ENCODE measurements at places on chromosomes 11 and 22.

DNA sequence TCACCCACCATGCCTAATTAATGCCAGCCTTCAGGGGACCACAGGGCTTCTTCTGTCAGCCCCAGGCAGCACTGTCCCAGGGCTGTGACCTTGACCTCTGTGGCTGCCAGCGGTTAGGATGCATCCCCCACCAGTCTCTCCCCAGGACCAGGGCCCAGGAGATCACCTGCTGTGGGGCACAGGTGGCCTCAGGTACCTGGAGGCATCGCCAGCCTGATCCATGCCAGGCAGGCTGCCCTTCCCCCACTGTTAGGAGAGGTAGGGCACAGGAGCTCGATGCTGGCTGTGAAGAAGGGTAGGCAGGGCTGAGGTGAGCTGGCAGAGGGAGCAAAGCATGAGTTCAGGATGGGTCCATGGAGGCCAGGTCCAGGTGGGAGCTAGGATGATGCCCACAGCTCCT lies 16.7 kb upstream of the MDK start:
- no peak for DNase-seq

DNA sequence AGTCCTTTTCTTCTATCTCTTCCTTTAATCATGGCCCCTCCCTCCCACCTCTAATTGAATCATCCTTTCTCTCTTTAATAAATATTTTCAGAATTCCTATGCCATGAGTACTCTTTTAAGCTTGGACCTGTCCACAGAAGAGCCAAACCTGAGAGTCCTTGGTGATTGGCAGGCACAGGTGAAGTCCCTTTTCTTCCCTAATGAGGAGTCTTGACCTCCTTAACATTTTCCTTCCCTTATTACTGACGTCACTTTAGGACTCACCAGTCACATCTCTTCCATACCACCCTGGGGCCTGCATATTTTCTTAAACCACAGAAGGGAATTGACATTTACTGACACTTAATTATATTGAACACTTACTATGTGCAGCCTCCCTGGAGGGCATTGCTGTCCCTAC lies 41.0 kb upstream of the RASSF10 start:
- DNase-seq: no peak

DNA sequence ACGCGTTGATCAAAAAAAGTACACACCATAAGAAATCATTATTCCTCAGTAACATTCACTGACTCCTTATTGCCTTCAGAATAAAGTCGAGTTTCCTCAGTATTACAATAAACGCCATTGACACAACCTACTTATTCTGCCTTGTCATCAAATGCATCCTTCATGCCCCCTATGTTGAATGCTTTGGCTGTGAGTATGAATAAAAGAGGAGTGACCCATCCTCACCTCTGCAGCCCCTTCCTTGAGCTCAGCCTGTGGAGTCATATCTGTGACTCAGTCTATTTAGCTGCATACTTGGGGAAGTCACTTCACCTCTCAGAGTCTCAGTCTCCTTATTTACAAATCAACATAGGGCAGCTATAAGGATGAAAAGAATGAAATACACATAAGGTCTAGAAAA lies 65.1 kb downstream of the USP35 start:
- no peak for DNase-seq

- DNase-seq: peak; percentile 61
These were observed 415.1 kb downstream of the ETS1 start for GRCh38 chr11:128172046-128172878.

DNA sequence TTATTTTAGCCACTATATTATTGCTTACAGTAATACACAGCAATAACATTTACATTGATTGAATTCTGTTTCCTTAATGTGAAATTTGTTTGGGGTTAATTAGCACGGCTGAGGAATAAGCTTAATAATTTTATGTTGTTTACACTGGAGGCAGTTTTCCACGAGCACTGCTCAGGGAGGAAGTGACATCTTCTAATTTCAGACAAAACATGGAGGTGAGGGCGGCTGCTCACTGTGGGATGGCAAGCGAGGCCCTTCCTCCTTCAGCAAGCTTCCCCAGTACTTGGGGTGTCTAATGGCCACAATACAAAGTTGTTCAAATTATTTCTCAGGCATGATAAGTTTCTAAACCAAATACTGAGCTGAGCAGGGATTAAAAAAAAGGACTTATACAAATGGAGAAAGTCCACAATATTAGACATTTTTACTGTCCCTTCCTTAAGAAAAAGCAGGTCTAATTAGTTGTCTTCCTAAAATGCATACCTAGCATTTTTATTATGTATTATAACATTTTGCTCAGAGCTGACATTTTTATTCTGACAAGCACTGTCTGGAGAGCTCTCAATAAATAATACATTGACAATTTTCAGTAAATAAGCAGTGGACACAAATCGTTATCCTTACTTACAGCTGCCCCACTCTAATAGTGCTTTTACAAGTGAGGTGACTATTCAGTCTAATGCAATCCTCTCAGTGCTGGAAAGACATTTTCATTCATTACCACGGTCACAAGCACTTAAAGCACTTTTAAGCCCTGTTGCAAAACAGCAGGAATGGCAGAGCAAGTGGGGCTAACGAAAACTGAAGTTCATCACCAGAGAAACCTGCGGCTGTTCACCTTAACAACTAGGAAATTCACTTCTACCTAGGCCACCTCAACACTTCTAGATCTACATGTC lies 56.2 kb downstream of the SOX6 start:
- DNase-seq: no peak

GRCh38 chr11:72625691-72626413 lies 48.4 kb downstream of the PDE2A start:
- no peak for DNase-seq

DNA sequence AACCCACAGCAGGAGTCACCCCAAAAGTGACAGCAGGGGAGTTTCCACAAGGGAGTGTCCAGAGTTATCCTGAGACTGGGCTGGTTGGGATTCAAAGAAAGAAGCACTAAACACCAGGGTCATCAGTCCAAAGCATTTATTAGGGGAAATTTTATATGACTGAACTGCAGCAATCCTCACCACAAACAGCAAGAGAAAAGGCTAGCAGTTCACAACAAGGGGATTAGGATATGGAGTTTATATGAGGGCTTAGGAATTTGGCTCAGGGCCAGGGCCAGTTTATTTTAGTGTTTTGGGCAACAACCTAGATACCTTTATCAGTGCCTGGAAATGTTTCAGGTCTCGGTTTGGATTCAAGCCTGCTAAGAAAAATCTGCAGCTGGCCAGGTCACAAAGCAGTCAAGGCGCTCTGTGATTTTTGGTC lies 4.6 kb upstream of the TMEM126A start:
- peak; percentile 29 for DNase-seq

DNA sequence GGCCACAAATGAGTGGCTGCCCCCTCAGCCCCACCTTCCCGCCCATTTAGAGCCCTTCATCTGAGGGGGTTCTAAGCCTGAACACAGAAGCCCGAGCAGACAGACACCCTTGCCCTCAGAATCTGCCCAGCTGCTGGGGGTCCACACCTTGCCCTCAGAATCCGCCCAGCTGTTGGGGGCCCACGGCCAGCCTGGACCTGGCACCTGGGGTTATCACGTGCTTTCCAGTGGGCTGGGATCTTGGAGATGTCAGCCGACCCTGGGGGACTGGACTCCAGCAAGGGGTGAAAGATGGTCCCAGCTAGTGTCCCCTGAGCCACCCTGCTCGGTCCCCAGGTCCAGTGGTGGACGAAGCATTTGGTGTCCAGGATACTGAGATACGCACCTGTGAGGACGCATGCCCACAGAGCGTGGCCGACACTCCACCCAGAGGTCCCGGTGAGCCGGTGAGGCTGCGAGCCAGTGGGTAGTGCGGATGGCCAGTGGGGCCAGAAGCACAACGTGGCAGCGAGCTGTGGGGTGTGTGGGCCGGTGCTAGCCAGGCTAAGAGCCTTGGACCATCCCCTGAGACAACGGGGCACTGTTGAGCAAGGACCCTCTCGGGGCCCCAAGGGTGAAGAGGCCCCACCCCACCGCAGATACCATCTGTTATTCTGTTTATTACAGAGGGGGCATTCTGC lies 3.1 kb upstream of the CTSD start:
- no peak for DNase-seq

- no peak for DNase-seq
These were observed 105.7 kb upstream of the ANO1 start for GRCh38 chr11:69972351-69972802.

DNA sequence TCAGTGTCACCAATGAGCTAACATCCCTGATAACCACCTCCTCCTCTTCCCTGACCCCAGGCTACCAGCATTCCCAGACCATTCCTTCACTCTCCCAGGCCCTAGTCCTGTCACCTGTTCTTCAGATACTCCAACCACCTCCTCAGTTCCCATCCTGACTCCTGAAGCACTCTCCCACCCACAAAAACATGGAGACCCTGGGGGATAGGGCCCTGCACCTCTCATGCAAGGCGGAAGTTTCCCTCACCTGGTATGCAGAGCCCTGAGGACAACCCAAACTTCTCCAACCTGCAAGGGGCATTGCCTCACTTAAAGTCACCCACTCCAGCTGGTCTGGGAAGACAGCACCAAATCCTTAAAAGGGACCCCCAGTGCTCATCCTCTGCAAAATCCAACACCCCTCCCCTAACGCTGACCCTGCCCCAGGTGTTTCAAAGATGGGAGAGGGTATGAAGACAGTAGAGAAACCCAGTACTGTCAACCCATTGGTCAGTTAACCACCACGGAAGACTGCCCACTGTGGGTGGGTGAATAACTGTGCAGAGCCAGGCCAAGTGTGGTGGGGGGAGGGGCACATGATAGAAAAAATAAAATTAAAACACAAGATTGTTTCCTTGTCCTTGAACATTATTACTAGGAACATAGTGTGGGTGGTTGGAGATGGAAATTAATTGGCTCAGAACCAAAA lies 1.4 kb downstream of the TNKS1BP1 start:
- no peak for DNase-seq

GRCh38 chr22:28581016-28581415 lies 98.6 kb downstream of the TTC28 start:
- DNase-seq: no peak

DNA sequence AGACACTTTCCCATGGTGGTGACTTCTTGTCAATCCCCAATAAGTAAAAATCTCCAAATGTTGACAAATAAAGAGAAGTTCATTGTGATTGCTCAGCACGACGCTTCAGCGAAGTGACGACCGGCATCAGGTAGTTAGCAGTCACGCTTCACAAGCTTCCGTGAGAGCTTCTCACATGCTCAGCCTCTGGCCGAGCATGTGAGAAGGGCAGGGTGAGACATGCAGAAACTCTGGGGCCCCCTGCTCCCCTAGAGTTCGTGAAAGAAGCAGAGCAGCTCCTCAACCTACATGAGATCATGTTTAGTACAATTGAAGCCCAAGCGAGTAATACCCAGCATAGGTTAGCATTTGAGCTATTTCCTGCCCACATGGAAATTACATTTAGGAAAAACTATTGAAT lies 4.4 kb upstream of the C11orf16 start:
- DNase-seq: no peak

DNA sequence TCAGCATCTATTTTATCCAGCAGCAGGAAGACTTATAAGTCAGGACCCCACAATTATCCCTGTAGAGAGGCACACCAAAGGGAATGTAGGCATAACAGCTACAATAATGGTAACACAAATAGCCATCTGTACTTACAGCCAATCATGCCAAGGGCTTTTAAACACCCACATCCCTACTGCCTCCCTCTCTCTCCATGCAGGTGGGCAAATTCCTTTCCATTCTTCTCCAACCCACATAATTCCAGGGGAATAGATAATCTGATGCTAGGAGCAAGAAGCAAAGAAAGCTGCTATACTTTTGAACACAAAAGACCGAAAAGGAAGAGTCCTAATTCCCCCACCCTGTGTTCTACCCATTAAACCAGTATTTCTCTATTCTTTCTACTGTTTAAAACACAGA lies 46.7 kb downstream of the RBFOX2 start:
- no peak for DNase-seq

GRCh38 chr11:28400331-28401100 lies 292.3 kb downstream of the METTL15 start:
- DNase-seq: no peak

GRCh38 chr22:22884888-22885840 lies 2.5 kb upstream of the IGLL5 start:
- DNase-seq: no peak

GRCh38 chr11:120128392-120129119 lies 9.4 kb downstream of the TRIM29 start:
- DNase-seq: no peak

DNA sequence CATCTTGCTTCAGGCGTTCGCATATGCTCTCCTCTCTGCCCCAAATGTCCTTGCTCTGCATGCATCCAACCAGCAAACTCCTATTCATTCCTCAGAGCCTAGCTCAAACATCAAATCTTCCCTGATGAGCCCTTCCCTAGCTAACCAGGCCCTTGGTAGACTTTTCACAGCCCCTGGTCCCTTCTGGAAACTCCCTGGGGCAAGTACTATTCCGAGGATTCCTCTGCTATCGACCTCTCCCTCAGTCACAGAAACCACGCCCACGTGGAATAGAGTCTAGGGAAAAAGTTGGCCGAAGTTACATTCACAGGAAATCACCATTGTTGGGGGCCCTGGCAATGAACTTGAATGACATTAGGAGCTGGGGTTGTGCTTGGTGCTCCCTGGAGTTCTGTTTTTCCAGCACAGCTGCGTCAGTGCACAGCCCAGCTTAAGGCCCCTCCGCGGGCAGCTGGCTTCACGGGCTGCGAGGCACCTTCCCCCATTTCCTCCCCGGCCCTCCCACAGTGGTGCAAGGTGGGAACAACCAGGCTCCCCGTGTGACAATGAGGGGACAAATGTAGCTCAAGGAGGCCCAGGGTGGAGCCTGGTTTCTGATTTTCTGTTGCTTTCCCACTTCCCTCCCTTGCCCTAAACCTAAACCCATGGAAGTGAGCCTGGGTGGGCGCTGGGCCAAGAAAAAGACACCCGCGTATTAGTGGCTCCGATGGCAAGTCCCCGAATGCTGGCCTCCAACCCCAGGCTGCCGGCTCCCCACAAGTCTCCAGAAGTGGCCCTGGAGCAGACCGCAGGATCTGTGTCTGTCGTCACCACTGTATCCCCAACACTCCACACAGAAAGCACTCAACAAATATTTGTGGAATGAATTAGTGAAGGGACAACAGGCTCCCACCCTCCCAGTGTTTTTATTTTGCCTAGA lies 4.3 kb upstream of the ATP5MGL start:
- DNase-seq: no peak

DNA sequence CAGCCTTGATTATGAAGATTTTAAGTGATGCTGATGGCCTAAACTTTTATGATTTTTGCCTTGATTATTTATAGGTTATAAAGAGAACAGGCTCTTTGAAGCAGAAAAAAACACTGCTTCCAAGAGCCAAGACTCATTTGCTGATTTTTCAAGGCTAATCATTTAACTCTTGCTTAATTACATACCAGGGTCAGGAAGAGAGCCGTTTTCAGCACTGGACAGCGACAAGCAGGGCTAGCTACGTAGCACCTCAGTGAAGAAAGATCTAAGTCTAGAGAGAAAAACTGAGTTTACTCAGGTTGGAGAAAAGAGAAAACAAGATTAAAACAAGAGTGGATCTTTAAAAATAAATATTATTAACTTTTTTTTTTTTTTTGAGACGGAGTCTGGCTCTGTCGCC lies 615.4 kb upstream of the B3GAT1 start:
- DNase-seq: peak; percentile 78

GRCh38 chr22:48302657-48303368 lies 1524.9 kb downstream of the BRD1 start:
- no peak for DNase-seq
